ENCODE measurements at places on chromosomes 3 and 15.

DNA sequence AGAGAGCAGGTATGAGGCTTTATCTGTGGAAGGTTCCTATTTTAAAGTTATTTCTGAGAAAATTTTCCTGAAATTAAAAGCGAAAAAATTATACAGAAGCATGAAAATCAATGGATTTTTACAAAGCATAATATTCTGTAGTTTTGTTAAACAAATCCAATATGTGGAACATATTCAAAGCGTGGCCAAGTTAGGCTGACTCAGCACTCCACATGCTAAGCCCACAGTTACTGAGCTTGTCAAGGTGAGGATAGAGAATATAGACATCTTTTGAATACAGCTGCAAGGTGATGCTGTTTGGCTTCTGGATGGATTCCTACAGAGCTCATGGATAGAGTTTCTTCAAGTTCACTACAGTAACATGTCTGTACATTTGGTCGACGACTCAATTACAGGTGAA is 302.5 kb downstream of the C3orf38 start:
- no peak for DNase-seq

GRCh38 chr3:64345371-64345770 is 120.1 kb upstream of the PRICKLE2 start:
- DNase-seq = no peak

DNA sequence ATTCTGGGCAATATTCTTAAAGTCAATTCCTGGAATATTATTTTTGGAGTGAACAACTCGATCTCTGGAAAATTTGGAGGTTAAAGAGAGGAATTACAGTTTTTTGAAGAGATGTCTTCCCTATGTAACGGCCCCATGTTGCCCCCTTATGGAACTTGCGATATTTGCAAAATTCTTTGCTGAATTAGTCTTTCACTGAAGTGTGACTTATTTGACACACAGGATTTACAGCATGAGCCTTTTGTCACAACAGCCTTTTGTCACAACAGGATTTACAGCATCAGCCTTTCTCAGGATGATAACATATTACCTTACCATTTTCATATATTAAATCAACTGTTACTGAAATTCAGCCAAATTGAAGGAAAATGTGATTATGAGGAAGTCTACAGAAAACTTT is 37.8 kb upstream of the SPTSSB start:
- peak; percentile 55 for DNase-seq

DNA sequence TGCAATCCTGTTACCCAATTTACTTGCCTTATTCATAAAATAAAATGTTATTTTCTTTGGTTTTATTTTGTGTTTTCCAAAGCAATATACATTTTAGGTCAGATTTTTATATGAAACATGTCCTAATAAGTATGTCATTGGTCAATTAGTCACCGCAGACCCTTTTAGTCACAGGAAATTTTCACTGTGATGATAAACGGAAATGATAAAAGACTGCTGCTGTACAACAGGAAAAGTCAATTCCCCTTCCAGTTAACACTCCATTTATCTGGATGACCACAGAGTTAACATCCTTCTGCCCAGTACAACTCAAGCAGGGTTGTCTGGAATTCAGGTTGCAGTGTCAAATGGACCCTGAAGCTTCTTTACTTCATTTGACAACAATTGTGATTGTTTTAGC is 175.2 kb downstream of the LSAMP start:
- DNase-seq = no peak

- no peak for DNase-seq
These were observed 28.0 kb upstream of the PIGZ start for GRCh38 chr3:196996454-196997265.

Data from A172 (cell line).